Stimulated activated CD4-positive, alpha-beta T cell treated with anti-CD3 and anti-CD28 coated beads, Interleukin-2, amount 100 ng/mL, for 24 hours (primary cell): ENCODE measurements at places on chromosomes 11 and 22.
A peak's percentile ranks its signal among the peaks of the same experiment; 100 is the strongest.

GRCh38 chr11:20599221-20600019 is at the start of gene SLC6A5:
Gene SLC6A5, plus strand, starts transcription at chr11:20599608. Its CDS starts 65 bp downstream, at chr11:20599673.
- DNase-seq = peak; percentile 23

- no peak for DNase-seq
Measured at GRCh38 chr11:97856666-97857065, 1164.1 kb upstream of the CNTN5 start.

GRCh38 chr11:122655527-122656072 is at the start of gene UBASH3B:
Gene UBASH3B, plus strand, starts transcription at chr11:122655722. Its CDS starts 328 bp downstream, at chr11:122656050.
- DNase-seq = peak; percentile 70

DNA sequence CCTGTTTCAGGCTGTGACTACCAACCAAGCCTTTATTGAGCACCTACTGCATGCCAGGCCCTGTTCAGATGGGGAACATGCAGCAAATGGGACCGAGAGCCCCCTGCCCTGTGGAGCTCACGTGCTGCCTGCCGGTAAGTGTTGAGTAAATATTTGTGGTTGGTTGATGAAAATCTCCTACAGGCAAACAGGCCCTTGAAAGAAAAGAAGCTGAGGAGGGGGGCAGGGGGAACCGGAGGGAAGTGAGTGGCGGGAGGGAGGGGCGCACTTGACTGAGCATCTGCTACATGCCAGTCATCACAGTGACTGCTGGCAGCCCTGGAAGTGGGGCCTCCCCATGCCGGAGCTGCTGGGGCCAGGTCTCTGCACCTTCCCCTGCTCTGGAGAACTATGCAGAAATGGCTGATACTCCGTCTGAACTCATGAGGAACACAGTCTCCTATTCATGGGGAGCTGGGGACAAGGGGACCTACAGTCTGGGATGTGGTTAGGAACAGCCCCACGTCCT is 34.2 kb downstream of the MACROD1 start:
- DNase-seq = no peak

DNA sequence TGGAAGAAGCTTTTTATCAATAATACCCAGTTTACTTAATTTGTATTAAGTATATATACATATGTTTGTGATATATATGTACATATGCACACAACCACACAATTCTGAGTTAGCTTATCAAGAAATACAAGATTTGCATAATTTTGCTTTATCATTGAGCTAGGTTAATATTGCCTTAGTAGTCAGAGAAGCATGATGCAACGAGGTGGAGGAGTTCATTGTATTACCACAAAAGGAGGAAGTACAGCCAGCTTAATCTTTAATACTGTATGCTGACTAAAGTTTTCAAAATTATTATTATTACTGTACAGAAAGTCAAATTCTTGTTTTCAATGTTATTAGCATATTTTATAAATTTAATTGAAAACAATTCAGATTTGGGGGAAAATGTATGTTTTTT is 278.4 kb upstream of the PDGFD start:
- DNase-seq = no peak

- DNase-seq = no peak
Measured at GRCh38 chr11:66889960-66890359, 33.1 kb downstream of the LRFN4 start.

DNA sequence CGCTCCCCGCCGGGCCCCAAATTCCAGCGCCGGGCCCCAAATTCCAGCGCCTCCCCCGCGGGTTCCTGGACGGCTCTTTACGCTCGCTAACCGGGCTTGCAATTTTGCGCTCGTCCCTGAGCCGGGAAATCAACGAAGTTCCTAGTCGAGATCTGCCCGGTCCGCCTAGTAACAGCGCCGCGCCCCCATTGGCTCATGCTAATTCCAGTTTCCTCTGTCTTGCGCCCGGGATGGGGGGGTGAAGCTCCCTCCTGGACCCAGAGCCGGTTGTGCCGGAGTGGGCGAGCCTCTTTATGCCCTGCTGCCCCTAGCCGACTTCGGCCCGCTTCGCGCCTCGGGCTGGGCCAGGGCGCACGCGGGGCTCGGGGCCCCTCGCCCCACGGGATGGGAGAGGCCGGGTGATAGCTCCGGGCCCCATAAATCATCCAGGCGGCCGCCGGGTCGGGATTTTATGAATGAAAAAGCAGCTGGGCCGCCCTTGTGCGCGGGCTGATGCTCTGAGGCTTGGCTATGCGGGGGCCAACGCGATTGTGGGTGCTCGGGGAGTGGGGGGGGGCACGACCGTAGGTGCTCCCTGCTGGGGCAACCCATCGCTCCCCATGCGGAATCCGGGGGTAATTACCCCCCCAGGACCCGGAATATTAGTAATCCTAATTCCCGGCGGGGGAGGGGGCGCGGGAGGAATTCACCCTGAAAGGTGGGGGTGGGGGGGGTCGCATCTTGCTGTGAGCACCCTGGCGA is 1.8 kb upstream of the CCND1 start:
- DNase-seq = no peak

GRCh38 chr11:66264914-66265313 is 3.5 kb upstream of the RAB1B start:
- peak; percentile 51 for DNase-seq

GRCh38 chr11:105100206-105100605 is 39.4 kb downstream of the CARD18 start:
- DNase-seq = no peak

DNA sequence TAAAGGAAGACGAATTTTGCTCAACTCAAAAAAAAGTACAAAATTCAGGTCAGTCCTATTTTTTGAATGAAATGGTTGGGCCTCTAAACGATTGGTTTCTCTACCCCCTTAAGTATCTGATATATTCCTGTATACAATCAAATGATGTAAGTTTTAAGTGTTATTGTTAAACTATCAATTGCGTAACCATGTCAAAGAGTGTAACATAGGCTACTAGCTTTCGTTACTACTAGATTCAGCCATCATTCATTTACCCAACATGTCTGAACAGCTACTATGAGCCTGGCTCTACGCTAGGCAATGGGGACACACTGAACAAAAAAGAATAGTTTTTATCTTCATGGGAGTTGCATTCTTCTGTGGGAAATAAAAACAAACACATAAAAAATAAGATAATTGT is 3.3 kb downstream of the RAB6A start:
- no peak for DNase-seq

- peak; percentile 4 for DNase-seq
Measured at GRCh38 chr11:88103337-88104206, 71.7 kb downstream of the RAB38 start.

- no peak for DNase-seq
Measured at GRCh38 chr22:38715176-38715764, 9.5 kb downstream of the GTPBP1 start.

- DNase-seq = no peak
Measured at GRCh38 chr11:11396301-11397035, 43.4 kb upstream of the CSNK2A3 start.

DNA sequence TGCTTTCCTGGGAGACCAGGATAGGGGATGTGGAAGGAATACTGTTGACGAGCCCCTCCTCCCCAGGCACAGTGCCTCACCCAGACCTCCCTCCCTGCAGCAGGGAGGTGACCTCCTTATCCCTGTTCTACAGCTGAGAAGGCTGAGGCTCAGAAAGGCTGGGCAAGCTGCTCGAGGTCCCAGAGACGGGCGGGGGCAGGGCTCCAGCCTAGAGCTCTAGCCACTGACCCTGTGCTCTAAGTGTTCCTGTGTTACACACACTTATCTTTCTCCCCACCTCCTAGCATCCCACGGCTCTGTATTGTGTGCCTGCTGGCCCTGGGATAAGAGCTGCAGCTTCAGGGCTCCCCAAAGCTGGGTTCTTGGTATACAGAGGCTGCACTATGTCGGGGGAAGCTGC is 7.9 kb downstream of the CCDC134 start:
- no peak for DNase-seq

- no peak for DNase-seq
Measured at GRCh38 chr22:35549328-35549727, 8.7 kb downstream of the RASD2 start.

DNA sequence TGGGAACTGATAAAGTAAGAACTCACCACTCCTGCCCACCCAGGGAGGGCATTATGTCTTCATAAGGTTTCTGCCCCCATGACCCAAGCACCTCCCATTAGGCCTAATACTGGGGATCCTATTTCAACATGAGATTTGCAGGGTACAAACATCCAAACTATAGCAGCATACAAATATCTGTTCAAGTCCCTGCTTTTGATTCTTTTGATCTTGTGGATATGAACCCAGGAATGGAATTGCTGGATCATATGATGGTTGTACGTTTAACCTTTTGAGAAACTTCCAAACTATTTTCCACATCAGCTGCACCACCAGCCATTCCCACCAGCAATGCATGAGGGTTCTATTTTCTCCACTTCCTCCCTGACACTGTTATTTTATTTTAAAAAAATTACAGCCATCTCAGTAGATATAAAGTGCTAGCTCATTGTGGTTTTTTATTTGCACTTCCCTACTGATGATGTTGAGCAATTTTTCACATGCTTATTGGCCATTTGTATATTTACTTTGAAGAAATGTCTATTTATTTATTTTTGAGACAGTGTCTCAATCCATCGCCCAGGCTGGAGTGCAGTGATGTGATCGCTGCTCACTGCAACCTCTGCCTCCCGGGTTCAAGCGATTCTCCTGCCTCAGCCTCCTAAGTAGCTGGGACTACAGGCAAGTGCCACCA is 7.1 kb upstream of the ATG16L2 start:
- DNase-seq = no peak

DNA sequence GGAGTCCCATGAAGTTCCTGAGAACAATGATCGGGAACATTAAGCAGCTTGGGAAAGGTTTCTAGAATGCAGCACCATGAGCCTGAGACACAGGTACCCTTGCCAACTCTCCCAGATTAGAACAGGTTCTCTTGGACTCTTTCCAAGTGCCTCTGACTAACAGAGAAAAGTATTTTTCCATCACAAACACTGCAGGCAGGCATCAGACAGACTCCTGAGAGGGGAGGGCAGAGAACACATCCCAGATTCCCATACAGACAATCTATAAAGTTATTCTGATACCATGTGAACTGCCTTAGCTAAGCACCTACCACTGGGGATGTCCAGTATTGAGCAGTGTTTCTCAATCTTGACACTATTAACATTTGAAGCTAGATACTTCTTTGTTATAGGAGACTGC is 27.3 kb downstream of the SERGEF start:
- DNase-seq = no peak

GRCh38 chr22:39675947-39676346 is 105.4 kb downstream of the CACNA1I start:
- DNase-seq = no peak

GRCh38 chr11:100876815-100877520 is 189.9 kb downstream of the ARHGAP42 start:
- DNase-seq = no peak

DNA sequence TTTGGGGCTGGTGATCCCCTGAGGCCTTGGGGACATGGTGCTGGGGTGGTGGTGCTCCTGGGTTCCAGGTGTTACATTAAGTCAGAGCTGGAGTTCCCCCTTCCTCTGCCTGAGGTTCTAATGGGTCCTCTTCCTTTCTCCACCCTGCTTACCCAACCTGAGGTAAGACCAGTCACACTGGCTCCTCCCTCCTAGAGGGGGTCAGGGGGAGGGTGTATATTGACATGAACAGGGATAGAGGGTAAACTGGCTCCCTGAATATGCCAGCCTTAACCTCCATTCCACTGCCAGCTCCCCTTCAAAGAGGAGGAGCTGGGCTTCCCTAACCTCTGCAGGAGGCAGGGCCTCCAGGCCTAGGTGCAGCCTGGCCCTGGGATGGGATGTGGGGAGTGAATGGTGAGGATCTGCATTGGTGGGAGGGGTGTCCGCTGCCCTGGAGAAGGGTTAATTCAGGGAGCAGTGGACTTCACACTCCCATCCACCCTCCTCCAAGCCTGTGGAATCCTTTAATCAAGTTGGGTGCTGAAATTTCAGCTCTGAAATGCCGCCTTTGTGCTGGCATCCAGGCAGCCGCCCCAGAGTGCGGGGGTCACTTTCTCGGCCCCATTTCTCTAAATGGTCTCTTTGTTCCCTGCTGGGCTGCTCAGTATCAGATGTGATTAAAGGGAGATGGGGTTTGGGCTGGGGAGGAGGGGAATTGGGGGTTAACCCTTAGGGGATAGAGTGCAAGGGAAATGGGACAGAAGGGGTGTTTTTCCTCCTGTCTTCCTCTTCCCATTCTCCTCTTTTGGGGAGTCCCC is 15.2 kb downstream of the POLR2F start:
- DNase-seq = no peak

DNA sequence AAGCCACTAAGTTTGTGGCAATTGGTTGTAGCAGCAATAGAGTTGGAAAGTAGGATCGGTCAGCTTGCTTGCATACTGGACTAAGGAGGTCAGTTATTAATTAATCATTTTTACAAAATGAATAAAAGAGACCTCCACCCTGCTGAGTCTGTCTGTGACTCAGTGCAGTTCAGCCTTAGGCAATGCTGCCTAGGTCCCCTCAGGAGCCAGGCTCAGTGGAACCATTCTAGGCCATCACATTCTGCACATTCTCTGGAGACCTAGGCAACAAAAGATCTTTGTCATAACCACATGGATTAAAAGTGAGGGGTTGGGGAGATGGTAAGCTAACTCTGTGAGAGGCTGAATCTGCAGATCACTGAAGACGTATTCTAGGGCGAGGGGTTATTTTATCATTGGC is 178.7 kb upstream of the CADM1 start:
- no peak for DNase-seq

GRCh38 chr22:25060522-25061071 is 108.1 kb downstream of the KIAA1671 start:
- peak; percentile 52 for DNase-seq

GRCh38 chr11:8671193-8671612 is 11.3 kb downstream of the TRIM66 start:
- DNase-seq = no peak

DNA sequence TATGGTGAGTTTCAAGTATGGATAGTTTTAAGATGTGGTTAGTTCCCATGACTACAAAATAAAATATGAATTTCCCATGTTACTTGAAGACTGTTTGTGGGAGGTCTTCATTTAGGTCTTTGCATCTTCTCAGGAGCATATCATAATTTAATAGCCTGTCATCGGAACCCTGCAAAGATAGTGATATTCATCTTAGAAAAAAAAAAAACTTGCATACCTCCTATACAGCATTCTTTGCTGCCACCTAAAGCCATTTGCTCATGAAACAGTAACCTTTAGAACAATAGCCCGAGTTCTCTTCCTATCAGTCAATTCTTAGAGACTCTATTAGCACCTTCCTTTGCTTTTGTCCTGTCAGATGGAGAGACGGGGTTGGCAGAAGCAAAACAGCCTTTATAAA is 75.3 kb downstream of the ARFGAP2 start:
- no peak for DNase-seq

DNA sequence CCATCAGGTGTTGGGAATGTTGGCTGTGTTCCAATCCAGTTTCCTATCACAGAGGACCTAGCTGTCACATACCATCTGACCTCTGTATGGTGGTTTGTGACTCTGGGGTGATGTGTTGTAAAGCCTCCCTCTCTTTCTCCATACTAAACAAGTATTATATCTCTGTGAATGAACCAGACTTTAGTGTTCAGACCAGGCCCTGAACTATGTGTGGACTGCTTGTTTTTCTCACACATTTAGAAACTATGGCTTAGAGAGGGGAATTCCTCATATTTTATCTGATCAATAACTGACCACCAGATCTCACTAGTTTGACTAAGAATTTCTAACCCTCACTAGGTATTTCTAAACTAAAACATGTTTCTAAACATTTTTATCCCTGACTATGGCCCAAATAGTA is 17.5 kb downstream of the NCR3LG1 start:
- DNase-seq = no peak
